ENCODE measurements at places on chromosomes 5 and 9. TPM values are rescaled to one million over a fixed set of nuclear protein-coding genes. Genes with fewer than 3 reads are reported as not detected.
A peak's percentile ranks its signal among the peaks of the same experiment; 100 is the strongest.

Gene SPACA9
- 5.2 TPM for total RNA-seq

Gene PCDHGA3
- 0.12 TPM for total RNA-seq

Gene ARL10
- total RNA-seq = 14.0 TPM

Gene NTNG2
- total RNA-seq = 5.4 TPM

Gene LCN6
- total RNA-seq = not detected

Gene IFNA5
- total RNA-seq = not detected

Gene GLRA1
- total RNA-seq = not detected

Gene RETREG1
- 29.4 TPM for total RNA-seq

Gene FST
- total RNA-seq = 2.5 TPM

DNA sequence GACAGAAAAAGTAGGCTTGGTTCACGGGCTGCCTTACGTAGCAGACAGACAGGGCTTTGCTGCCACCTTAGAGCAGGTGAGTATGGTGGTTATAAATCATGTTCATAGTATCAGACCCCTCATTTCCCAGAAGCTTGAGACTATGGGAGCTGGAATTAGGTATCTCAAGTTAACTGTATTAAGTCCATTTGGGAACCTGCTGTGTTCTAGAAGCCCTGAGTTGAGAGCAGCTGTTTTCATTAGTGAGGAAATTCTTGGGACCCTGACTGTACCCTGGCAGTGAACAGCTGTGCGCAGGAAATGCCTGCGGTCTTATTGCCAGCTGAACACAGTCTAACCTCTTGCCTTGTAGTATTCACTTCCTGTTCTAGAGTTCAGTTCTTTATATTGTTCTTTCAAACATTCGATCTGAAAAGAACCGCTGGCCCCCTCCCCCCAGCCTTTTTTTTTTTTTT, 29.8 kb downstream of the UGCG start:
- H3K4me3 ChIP-seq = peak overlapping the region; percentile 45
- H3K36me3 ChIP-seq = peaks cover 2% of the 10 kb centered on the region
- H3K27ac ChIP-seq = peak overlapping the region; percentile 69
- H3K27me3 ChIP-seq = no peaks in the 10 kb centered on the region
- H3K4me1 ChIP-seq = peaks cover 34% of the 10 kb centered on the region

GRCh38 chr5:165035520-165035919, 1530.1 kb downstream of the MAT2B start:
- no peak overlapping the region for H3K4me3 ChIP-seq
- H3K4me1 ChIP-seq = no peaks in the 10 kb centered on the region
- H3K36me3 ChIP-seq = no peaks in the 10 kb centered on the region
- no peak overlapping the region for H3K27ac ChIP-seq
- DNase-seq = no peak
- H3K27me3 ChIP-seq = no peaks in the 10 kb centered on the region

- H3K27me3 ChIP-seq = no peaks in the 10 kb centered on the region
- peaks cover 1% of the 10 kb centered on the region for H3K4me1 ChIP-seq
- H3K36me3 ChIP-seq = no peaks in the 10 kb centered on the region
- no peak overlapping the region for H3K27ac ChIP-seq
- DNase-seq = no peak
Observed at GRCh38 chr9:94627287-94627686, 12.0 kb downstream of the FBP1 start.

- H3K36me3 ChIP-seq = no peaks in the 10 kb centered on the region
- H3K27ac ChIP-seq = no peak overlapping the region
- H3K4me1 ChIP-seq = peaks cover 11% of the 10 kb centered on the region
- DNase-seq = no peak
Observed at GRCh38 chr5:55517804-55518203, 17.0 kb downstream of the PLPP1 start.

DNA sequence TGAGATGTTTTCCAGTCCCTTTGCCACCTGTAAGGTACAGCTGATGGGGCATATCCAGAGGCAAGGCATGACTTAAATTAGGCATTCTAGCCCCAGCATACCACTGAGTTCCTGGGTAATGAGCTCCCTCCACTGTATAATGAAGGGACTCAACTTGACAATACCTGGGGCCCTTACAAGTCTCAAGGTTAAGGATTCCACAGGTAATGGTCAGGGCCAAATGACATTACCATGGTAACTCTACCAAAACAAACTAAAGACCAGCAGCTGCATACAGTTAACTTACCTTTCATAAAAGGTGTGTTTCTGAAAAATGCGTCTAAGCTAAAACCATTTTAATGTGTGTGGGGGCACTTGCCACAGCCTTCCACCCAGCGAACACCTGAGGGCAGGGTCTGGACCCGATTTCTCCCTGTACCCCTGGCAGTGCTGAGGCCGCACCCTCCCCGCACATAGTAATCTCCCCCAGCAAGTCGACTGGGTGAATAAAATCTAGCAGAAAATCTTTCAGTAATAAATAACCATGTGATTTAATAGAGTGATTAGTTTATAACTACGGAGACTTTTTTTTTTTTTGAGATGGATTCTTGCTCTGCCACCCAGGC, 24.2 kb downstream of the CCDC69 start:
- H3K27me3 ChIP-seq = no peaks in the 10 kb centered on the region
- peaks cover 48% of the 10 kb centered on the region for H3K4me1 ChIP-seq
- H3K27ac ChIP-seq = no peak overlapping the region

DNA sequence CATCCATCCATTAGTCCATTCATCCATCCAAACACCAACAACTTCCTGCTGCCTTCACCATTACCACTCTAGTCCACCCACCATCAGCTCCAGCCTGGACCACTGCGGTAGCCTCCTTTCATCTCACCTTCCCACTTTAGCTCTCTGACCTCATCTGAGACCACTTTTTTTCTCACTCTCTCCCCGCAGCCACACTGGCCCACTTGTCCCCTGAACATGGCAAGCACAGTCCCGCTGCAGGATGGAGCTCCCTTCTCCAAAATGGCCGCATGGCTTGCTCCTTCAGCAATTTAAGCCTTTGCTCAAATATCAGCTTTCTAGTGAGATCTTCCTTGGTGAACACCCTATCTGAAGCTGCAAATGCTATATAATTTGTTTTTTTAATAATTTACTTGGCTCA, 11.1 kb downstream of the CSF1R start:
- no peaks in the 10 kb centered on the region for H3K36me3 ChIP-seq
- H3K27ac ChIP-seq = no peak overlapping the region
- H3K4me1 ChIP-seq = no peaks in the 10 kb centered on the region

DNA sequence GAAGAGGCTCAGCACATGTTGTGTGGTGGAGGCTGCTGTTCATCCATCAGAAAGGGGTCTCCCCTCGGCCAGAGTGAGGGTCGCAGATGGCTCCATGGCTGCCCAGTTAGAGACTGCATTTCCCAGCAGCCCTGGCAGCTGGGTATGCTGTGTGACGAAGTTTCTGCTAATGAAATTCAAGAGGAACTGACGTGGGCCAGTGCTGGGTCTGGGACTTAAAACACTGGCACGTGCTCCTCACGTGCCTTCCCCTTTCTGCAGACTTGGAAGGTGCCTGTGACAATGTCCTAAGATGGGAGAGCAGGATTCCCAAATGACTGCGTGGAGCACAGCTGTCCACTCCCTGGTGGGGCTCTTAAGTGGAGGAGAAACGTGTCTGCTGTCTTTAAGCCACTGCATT, 114.5 kb upstream of the RAPGEF1 start:
- no peak overlapping the region for H3K27ac ChIP-seq
- DNase-seq = no peak
- H3K27me3 ChIP-seq = no peaks in the 10 kb centered on the region

DNA sequence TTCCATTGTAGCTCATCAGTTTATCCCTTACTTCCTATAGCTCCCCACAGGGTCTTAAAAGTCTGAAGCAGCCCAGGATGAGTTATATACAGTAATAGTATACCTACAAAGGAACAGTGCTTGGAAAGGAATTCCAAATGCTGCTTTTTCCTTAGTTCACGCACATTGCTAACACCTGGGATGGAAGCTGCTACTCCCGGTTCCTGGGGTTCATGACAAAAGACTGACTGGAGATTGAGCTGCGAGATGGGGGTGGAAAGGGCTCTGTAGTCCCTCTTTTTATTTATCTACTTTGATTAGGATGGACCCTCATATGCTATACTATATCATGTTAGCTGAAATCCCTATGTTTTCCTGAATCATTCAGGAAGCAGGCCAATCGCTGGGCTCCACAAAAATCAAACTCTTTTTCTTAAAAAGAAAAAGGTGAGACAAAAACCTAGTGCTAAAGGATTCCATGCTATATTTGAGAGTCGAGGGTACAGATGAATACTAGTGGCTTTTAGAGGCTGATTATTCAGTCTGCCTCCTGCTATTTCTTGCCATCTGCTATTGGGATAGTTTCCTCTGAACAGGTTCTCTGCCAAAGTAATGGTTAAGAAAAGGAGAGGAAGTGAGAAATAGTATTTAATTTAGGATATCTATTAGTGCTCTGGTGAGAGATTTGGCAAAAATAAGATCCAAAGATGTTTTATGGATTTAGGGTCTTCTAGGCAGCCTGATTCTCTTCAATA, 81.2 kb downstream of the MRPS27 start:
- no peaks in the 10 kb centered on the region for H3K27me3 ChIP-seq
- DNase-seq = no peak
- H3K36me3 ChIP-seq = peaks cover 9% of the 10 kb centered on the region
- H3K4me1 ChIP-seq = peaks cover 15% of the 10 kb centered on the region
- H3K4me3 ChIP-seq = no peak overlapping the region

DNA sequence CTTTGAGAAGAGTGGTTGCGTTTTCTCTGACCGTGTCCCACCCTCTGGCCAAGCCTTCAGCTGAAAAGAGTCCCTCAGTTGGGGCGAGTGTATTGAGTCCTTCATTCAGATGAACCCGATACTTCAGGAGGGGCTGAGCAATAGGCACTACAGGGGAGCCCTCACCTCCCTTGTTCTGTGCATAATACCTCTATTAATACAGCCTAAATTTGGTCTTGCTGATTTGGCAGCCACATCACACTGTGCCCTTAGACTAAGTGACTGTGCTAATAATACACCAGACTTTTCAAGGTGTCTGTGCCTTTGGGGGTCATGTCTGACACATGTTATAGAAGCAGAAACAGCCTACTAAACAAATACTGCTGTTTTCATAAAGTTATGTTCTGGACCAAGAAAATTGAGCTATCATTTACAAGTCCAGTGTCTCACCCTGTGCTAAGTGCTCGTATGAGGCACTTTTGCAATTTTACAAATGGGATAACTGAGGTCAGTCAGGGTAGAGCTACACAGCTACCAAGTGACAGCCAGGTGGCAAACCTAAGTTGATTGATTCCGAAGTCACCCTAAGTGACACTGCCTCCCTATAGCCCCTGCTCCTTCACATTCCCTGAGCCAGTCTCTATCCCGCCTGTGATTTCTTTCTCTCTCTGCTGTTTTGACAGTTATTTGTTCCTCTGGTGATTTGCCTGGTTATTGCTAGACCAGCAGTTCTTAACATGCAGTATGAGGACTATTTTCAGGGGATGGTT, 56.0 kb downstream of the RAD23B start:
- H3K4me3 ChIP-seq = no peak overlapping the region
- peaks cover 3% of the 10 kb centered on the region for H3K36me3 ChIP-seq
- H3K27me3 ChIP-seq = no peaks in the 10 kb centered on the region
- H3K27ac ChIP-seq = peak overlapping the region; percentile 11

- no peaks in the 10 kb centered on the region for H3K27me3 ChIP-seq
- no peaks in the 10 kb centered on the region for H3K4me1 ChIP-seq
- no peak overlapping the region for H3K27ac ChIP-seq
- H3K36me3 ChIP-seq = no peaks in the 10 kb centered on the region
- DNase-seq = no peak
Observed at GRCh38 chr5:39570403-39571027, 145.7 kb upstream of the DAB2 start.

- H3K27me3 ChIP-seq = no peaks in the 10 kb centered on the region
- no peaks in the 10 kb centered on the region for H3K36me3 ChIP-seq
- no peaks in the 10 kb centered on the region for H3K4me1 ChIP-seq
- no peak overlapping the region for H3K27ac ChIP-seq
- H3K4me3 ChIP-seq = no peak overlapping the region
Observed at GRCh38 chr5:113112435-113112834, 135.8 kb downstream of the DCP2 start.

- H3K27ac ChIP-seq = no peak overlapping the region
- no peaks in the 10 kb centered on the region for H3K36me3 ChIP-seq
- H3K4me3 ChIP-seq = no peak overlapping the region
- H3K27me3 ChIP-seq = no peaks in the 10 kb centered on the region
- peaks cover 13% of the 10 kb centered on the region for H3K4me1 ChIP-seq
Observed at GRCh38 chr5:158462349-158463114, 603.6 kb upstream of the CLINT1 start.

DNA sequence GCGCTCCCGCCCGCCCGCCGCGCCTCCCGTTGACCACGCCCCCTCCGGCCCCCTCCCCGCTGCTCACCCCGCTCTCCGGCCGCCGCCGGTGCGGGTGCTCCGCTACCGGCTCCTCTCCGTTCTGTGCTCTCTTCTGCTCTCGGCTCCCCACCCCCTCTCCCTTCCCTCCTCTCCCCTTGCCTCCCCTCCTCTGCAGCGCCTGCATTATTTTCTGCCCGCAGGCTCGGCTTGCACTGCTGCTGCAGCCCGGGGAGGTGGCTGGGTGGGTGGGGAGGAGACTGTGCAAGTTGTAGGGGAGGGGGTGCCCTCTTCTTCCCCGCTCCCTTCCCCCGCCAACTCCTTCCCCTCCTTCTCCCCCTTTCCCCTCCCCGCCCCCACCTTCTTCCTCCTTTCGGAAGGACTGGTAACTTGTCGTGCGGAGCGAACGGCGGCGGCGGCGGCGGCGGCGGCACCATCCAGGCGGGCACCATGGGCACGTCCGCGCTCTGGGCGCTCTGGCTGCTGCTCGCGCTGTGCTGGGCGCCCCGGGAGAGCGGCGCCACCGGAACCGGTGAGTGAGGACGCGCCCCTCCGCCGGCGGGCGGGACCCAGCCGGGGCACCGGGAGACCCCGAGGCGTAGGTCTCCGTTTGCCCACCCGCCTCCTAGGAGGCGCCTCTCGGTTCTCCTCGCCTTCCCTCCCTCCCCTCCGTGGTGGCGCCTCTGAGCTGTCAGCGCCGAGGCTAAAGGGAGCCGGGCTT, at the start of gene VLDLR:
VLDLR (plus strand) TSS at position 66 of the 739 bp plus-strand sequence; CDS start at position 469, 403 bp downstream.
- peaks cover 14% of the 10 kb centered on the region for H3K36me3 ChIP-seq
- H3K27ac ChIP-seq = peak within 1 kb of the TSS; percentile 87
- H3K4me3 ChIP-seq = peak within 1 kb of the TSS; percentile 98
- H3K27me3 ChIP-seq = peaks cover 76% of the 10 kb centered on the region
- peak; percentile 62 for DNase-seq

DNA sequence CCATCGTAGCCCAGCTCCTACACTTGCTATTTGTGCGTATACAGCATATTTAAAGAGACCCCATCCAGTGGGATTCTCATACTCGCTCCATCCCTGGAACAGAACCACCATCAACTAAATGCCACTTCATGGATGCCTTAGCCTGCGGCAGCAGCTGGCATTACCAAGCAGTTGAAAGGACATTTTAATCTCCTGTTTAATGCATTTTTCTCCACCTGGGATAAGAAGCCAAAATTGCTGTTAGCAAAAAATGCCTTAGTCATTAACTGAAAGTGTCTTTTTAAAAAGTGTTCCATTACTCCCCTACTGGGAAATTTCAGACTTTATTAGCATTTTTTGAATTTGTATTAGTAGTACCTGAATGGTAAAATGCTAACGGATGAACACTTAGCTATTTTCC, 662.6 kb upstream of the MEF2C start:
- H3K27ac ChIP-seq = no peak overlapping the region
- no peak overlapping the region for H3K4me3 ChIP-seq
- no peaks in the 10 kb centered on the region for H3K36me3 ChIP-seq
- no peaks in the 10 kb centered on the region for H3K27me3 ChIP-seq

GRCh38 chr9:126531591-126531990, 82.1 kb upstream of the LMX1B start:
- no peaks in the 10 kb centered on the region for H3K36me3 ChIP-seq
- DNase-seq = no peak
- H3K4me1 ChIP-seq = no peaks in the 10 kb centered on the region
- H3K27me3 ChIP-seq = peaks cover 50% of the 10 kb centered on the region
- no peak overlapping the region for H3K27ac ChIP-seq
- no peak overlapping the region for H3K4me3 ChIP-seq
